ENCODE measurements at places on chromosomes 6 and 20. TPM values are rescaled to one million over a fixed set of nuclear protein-coding genes. Genes with fewer than 3 reads are reported as not detected.

Gene IPCEF1
- 6.7 TPM for total RNA-seq

Gene TAAR1
- not detected for total RNA-seq

Gene CCN6
- not detected for total RNA-seq

Gene SIRPD
- 0.29 TPM for total RNA-seq

Gene CD24
- 0.39 TPM for total RNA-seq

Gene HCRTR2
- total RNA-seq = not detected
